ENCODE measurements at places on chromosomes 12 and 14.

DNA sequence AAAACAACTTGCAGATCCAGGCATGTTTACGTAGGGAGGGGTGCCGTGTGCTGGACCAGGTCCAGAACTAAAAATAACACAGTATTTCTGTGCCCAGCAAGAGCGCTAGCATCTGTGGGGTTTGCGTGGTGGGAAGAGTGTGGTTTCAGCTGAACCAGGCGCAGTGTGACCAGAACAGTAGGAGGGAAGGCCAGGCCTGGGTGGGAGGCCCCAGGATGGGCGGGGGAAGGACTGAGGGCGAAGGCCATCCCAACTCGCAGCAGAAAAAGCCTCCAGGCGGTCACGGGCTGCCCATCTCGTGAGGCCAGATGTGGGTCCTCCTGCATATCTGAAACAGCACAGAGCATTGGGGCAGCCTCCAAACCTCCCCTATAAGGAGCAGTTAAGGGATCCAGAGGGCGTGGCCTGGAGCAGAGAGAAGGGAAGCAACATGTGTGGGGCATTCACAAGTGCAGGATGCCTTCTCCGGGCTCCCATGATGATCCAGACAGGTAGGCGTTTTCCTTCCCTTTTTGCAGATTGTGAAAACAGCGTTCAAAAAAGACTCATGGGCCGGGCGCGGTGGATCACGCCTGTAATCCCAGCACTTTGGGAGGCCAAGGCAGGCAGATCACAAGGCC is 17.8 kb upstream of the CD9 start:
- peak; percentile 75 for DNase-seq

DNA sequence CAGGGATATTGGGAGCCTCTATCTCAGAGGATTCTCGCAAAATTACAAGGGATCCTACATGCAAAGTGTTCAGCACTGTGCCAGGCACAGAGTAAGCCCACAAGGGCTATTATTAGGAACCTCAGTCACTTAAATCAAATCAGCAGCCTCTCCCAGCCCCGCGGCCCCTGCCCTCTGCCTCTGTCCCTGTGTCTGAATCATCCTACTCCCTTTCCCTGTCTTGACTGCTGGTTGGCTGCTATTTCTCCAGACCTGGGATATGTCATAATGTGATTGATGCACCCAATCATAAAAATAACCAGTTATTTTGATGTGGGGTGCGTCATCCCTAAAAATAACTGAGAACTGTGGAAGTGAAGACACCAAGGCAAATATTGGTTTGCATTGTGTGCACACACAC is 176.3 kb downstream of the KSR2 start:
- DNase-seq = no peak

- no peak for DNase-seq
Observed at GRCh38 chr14:104386151-104386841, 193.3 kb upstream of the C14orf180 start.

- DNase-seq = no peak
Observed at GRCh38 chr14:59123531-59123930, 64.9 kb upstream of the DAAM1 start.

DNA sequence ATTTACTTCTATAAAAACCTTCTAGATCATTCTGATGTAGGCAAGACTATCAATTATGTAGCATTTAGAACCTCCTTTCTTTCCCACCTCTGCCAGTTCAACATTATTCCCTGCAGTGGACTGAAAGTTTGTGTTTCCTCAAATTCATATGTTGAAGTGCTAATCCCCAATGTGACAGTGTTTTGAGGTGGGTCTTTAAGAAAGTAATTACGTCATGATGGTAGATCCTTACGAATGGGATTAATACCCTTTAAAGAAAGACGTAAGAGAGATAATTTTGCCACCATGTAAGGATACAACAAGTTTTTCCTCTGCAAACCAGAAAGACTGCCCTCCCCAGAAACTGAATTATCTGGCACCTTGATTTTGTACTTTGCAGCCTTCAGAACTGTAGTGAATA is 1489.7 kb upstream of the SEL1L start:
- DNase-seq = no peak

DNA sequence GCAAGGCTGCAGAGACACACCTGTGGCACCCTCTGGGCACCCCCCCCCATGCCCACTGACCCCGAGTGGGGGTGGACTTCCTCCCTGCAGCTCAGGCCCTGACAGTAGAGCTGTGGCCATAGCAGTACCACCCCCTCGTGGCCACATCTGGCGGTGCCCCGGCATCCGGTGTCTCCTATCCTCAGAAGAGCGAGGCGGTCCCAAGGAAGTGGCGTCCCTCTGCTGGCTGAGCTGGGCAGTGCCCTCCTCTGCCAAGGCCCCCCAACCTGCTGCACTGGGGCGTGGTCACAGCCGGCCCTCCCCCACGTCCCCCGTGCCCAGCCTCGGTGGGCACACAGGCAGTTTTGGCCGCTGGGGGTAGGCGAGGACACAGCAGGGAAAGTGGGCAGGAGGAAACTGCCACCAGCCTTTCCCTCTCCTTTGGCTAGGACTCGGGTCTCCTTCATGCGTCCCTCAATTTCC is 6.0 kb upstream of the SLC6A12 start:
- DNase-seq = peak; percentile 82

- DNase-seq = no peak
Observed at GRCh38 chr14:96252999-96253539, 2.9 kb upstream of the BDKRB1 start.

GRCh38 chr12:130967636-130968035 is 13.9 kb downstream of the ADGRD1 start:
- no peak for DNase-seq

DNA sequence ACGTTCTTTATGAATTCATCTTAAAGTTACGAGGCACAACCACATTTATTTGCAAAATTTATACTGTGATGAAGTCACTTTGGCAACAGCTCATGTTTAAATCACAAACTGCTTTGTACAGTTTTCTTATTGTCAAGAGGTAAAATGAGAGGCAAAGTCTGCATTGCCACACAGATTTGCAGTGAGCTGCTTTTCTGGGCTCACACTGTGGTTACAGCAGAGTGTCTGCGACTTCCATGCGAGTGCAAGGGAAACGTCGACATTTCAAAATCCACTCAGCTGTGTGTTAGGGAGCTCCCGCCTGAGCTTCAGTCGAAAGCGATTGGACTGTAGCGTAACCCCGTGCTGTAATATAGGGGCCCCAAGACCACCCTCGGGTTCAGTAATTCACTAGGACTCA is 13.0 kb downstream of the MTA1 start:
- DNase-seq = no peak

GRCh38 chr12:93319523-93320050 is 58.1 kb upstream of the NUDT4 start:
- no peak for DNase-seq

GRCh38 chr12:132323171-132324010 is 6.0 kb downstream of the GALNT9 start:
- no peak for DNase-seq

DNA sequence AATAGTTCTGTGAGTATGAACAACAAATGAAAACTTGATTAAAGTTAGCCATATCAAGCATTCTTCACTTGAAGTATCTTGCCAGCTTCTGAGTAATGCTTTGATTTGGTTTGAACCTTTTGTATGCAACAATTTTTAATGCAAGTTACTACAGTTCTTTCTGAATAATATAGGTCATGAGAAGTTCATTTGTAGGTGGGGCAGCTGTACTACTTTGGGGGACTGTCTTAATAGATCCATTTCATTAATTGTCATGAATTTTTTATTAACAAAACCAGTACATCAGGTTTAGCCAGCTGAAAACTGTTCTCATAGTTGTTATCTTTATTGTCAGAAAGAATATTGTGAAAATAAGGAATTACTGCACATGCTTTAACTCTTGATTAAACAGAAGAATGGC is 142.7 kb downstream of the FOXA1 start:
- no peak for DNase-seq
